ENCODE measurements at places on chromosomes 12 and 14. TPM values are rescaled to one million over a fixed set of nuclear protein-coding genes. Genes with fewer than 3 reads are reported as not detected.

DNA sequence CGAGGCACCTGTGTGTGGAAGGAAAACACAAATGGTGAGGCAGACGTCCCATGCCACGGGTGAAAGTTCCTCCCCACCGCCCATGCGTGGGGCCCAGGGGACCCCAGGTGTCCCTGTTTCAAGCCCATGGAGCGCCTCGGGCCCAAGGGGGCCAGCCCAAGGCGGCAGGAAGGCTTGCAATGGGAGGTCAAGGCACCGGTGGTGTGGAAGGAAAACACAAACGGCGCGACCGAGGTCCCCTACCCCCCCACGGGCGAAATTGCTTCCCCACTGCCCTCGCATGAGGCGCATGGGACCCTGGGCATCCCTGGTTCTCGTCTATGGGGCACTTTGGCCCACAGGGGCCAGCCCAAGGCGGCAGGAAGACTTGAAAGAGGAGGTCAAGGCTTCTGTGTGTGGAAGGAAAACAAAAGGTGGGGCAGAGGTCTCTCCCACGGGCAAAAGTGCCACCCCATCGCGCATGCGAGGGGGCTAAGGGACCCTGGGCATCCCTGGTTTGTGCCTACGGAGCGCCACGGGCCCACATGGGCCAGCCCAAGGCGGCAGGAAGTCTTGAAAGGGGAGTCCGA, 379.4 kb downstream of the ALG10 start:
- DNase-seq, result peak; percentile 3

DNA sequence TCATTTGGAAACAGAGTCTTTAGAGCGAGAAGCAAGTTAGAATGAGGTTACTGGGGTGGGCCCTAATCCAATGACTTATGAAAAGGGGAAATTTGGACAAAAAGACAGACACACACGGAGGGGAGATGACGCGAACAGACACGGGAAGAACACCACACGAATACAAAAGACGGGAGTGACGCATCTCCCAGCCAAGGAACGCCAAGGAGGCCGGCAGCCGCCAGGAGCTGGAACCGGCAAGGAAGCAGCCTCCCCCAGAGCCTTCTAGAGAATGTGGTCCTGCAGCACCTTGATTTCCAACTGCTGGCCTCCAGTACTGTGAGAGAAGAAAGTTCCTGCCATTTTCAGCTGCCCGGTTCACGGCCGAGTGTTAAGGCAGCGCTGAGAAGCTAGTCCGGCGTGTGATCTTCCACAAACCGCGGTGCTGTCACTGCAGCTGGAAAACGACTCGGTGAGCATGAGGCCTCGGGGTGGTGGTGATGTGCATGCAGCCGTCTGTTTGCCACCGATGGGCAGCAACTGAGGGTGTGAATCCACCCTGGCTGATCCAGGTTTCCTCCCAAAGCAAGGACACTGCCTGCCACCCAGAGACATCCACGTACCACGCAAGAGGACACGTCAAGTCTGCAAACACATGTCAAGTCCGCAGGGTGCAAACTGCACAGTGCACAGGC, 124.5 kb downstream of the NCOR2 start:
- no peak for DNase-seq

DNA sequence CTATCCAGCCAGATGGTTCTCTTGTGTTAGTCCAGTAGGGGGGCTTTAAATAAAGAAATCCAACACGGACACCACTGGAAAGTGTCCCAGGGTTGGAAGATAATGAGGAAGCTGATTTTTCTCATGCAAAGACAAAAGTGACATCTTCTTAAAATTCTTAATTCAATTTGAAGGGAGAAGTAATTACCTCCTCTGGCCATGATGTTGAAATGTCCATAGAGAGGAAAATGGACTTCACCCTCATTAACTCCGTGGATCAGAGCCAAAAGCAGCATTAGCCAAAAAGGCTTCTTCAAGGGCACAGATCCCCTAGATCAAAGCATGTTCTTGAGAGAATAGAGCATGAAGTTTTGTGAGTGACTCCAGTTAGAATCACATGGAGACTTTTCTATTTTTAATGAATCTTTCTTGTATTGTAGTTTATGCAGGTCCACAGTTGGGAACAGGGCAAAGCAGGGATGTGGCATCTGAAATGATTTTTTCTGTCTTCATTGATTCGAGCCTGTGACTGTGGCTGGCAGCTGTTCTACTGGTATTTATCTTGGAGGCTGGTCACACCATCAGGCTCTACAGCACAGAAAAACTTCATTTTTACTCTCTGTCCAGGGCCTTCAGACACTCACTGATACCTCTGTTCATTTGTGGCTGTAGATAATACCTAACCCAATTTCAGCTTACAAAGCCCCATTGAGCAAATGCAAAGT, 1002.5 kb downstream of the AACS start:
- DNase-seq, result no peak

DNA sequence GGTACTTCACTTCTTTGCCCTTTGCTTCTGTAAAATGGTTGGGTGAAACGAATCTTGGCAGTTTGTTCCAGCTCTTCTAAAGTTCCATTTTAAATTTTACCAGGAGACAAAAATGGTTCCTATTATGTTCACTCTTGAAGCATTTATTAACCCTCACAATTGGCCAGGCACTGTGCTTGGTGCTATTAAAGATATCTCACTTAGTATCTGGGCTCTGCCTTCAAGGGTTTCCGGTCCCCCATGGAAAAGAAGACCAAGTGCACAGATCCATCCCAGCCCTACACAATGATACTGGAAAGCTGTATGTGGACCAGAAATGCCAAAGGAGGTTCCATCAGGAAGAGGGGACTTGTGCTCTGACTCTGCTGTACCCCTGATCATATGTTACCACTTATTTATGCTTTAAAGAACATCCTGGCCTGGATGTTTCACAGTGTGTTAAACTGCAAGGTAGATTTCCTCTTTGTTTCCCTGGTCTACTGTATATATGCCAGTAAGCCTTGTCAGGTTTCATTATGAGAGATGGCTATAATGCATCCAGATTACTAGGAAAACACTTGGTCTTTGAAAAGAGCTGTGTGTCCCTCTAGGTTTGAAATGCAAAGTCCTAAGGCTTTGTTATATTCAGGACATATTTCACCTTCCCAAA, 154.8 kb downstream of the PRKCH start:
- DNase-seq, result no peak

DNA sequence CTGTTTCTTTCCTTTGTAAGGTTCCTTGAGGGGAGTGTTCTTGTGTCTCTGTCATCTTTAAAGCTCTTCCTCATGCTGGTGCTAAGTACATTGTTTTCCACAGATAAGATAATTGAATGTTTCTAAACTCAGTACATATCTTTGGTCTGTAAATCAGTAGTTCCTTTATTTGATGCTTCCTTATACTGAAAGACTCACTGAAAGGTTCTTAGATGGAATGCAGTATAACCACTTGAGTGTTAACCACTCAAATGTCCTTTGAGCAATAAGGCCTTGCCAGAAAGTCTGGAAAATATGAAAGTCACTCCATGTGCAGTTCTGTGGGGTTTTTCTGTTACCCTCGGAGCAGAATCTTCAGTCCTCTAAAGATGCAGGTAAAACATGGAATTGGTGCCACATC, 23.0 kb upstream of the RNU6-8 start:
- DNase-seq, result no peak

DNA sequence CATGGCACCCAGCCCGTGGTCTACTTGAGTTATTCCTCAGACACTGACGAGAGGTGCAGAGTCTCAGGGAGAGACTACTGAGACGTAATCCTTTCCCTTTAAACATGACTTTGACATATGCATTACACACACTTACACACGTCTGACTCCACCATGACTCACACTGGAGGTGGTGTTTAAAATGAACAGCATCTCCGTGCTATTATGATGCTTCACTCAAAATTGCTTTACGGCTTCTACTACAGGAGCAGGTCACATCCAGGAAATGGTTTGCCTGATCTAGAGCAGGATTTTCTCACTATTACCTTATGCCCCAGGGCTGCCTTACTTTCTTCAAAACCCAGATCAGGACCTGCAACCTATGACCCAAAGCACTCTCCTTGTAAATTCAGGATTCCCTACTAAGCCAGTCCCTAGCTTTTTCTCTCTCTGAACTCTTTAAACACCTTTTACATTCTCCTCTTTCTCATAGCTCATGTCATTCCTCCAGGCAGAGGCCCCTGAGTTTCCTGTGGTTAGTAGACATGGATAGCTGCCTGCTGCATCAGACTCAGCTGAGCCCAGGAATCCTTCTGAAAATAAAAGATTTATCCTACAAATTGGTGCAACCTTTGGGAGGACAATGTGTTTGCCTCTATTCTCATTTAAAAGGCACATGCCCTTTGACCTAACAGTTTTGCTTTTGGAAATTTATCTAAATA, 31.2 kb downstream of the TMCC3 start:
- no peak for DNase-seq

DNA sequence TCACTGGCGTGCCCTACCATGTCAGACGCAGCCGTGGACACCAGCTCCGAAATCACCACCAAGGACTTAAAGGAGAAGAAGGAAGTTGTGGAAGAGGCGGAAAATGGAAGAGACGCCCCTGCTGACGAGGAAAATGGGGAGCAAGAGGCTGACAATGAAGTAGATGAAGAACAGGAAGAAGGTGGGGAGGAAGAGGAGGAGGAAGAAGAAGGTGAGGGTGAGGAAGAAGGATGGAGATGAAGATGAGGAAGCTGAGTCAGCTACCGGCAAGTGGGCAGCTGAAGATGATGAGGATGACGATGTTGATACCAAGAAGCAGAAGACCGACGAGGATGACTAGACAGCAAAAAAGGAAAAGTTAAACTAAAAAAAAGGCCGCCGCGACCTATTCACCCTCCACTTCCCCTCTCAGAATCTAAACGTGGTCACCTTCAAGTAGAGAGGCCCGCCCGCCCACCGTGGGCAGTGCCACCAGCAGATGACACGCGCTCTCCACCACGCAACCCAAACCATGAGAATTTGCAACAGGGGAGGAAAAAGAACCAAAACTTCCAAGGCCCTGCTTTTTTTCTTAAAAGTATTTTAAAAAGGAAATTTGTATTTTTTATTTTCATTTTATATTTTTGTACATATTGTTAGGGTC, 13.2 kb downstream of the TRIP11 start:
- no peak for DNase-seq

CLEC4D gene
- 0.27 TPM for total RNA-seq

KRT78 gene
- total RNA-seq, result not detected

RIMKLB gene
- 13.7 TPM for total RNA-seq

PPHLN1 gene
- 32.7 TPM for total RNA-seq

IGF1 gene
- 19.4 TPM for total RNA-seq

All from gastrocnemius medialis (tissue), 4 donors.